MM.1S (cell line): ENCODE measurements at places on chromosomes 16 and 17.

GRCh38 chr17:80962356-80963329 lies 29.0 kb upstream of the CHMP6 start:
- no peak for DNase-seq

DNA sequence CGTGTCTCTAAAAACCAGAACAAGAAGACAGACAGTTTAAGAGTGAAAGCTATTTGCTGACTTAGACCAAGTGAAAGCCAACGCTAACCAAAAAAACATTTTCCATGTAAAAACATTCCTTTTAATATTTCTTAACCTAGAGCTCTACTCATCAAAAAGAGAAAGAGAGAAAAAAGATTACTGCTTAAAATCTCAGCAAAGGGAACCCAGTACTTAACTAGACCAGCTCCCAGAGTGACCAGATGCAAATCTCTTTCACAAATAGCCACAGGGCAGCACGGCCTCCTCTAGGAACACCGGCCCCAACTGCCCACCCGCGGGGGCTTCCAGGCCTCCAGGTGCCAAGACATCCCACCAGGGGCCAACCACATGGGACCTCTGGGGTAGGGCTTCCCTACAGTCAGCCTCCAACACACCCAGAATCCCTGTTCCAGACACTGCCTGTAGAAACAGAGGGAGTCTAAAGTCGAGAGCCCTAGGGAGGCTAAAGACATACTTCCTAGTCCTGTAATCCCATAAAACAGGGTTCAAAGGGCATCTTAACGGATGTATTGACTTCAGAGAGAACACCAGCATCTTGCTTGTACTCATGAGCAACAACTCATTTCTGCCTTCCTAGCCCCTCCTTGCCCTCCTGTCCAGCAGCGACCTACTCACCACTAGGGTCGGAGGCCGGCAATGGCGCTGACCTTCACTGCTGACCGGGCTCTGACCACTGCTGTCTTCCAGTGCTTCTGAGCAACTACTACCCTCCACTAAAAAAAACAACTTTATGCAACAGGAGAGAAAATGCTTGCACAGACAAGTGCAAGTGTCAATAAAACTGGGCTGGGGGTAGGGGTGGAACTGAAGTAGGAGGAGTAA lies 21.3 kb downstream of the ZCCHC14 start:
- no peak for DNase-seq

GRCh38 chr16:86585821-86586611 lies 7.7 kb downstream of the FOXL1 start:
- no peak for DNase-seq

GRCh38 chr17:57935833-57936807 lies 19.1 kb downstream of the CUEDC1 start:
- no peak for DNase-seq

DNA sequence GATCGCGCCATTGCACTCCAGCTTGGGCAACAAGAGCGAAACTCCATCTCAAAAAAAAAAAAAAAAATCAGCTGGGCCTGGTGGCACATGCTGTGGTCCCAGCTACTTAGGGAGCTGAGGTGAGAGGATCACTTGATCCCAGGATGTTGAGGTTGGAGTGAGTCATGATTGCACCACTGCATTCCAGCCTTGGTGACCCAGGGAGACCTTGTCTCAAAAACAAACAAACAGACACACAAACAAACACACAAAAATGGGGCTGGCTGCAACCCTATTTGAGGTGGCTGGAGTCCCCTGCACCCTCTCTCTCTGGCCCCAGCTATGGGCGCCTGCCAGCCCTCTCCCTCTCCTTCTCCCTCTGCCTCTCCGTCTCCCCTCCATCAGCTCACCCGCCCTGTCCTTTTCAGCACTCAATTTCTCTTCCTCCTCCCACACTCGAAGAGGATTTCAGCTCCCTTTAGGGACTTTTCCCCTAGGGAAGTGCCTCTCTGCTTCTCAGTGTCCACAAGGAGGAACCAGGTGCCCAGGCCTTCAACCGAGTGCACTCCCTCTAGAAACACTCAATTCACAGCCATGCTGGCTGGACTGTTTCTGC lies 17.5 kb upstream of the TFAP4 start:
- no peak for DNase-seq

- DNase-seq = no peak
Measured at GRCh38 chr16:55329791-55330428, 5.9 kb downstream of the IRX6 start.

- no peak for DNase-seq
Measured at GRCh38 chr16:85206472-85207356, 94.4 kb upstream of the CIBAR2 start.

GRCh38 chr16:64858076-64858475 lies 263.8 kb downstream of the CDH11 start:
- no peak for DNase-seq

GRCh38 chr16:55154956-55155355 lies 169.0 kb upstream of the IRX6 start:
- DNase-seq = no peak

- DNase-seq = no peak
Measured at GRCh38 chr17:15511142-15511541, 43.7 kb upstream of the CDRT4 start.

GRCh38 chr17:41705271-41705991 lies 6.7 kb upstream of the GAST start:
- DNase-seq = no peak

DNA sequence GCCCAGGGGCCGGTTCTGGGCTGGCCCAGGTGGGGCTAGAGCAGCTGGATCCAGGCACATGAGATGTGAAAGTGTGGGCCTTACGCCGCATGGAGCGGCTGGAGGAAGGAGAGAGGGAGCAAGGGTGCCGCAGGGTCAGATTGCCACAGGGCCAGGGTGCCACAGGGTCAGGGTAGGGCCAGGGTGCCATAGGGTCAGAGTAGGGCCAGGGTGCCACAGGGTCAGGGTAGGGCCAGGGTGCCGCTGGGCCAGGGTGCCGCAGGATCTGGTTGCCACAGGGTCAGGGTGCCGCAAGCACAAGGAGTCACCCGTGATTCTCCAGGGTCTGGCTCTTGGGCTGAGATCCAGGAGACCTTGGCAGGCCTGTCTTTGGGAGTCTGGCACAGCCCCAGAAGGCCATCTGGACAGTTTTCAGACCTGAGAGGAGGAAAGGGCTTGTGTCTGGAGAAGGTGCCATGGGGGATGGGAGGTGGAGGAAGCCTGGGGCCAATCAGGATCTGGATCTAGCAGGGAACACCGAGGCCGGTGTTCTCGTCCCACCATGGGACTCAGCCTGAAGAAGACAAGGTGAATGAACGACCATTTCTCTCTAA lies 13.1 kb upstream of the LASP1NB start:
- no peak for DNase-seq

GRCh38 chr17:56830726-56831368 lies 2.9 kb downstream of the C17orf67 start:
- DNase-seq = no peak

DNA sequence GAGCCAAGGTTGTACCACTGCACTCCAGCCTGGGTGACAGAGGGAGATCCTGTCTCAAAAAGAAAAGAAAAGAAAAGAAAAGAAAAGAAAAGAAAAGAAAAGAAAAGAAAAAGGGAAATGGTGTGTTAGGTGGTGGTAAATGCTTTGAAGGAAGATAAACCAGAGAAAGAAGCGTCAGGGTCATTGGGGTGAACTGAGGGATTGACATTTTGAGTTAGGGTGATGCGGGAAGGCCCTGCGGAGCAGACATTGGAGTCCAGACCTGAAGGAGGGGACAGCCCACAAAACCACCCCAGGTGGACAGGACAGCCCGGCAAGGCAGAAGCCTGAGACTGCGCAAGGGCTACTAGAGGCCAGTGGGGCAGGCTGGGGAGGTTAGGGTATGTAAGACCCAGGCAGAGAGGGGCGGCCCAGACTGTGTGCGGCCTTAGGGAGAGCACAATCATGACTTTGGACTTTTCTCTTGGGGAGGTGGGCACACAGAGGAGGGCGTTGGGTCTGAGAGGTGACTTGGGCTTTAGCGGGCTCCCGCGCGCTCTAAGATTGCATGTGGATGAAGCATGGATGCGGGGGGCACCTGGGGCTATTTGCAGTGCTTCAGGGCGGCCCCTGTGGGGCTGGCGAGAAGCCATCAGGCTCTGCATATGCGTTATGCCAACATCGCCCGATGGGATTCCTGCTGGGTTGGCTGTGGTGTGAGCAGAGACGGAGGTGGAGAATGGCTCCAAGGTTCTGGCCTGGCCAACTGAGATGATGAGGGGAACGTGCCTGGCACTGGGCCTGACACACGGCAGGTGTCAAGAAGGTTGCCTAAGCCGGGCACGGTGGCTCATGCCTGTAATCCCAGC lies 3.3 kb upstream of the GAA start:
- DNase-seq = no peak

GRCh38 chr16:48885471-48885870 lies 275.5 kb upstream of the N4BP1 start:
- no peak for DNase-seq

- no peak for DNase-seq
Measured at GRCh38 chr16:22222998-22223397, 16.9 kb downstream of the EEF2K start.

GRCh38 chr17:17221329-17221728 lies 15.2 kb upstream of the PLD6 start:
- DNase-seq = no peak

DNA sequence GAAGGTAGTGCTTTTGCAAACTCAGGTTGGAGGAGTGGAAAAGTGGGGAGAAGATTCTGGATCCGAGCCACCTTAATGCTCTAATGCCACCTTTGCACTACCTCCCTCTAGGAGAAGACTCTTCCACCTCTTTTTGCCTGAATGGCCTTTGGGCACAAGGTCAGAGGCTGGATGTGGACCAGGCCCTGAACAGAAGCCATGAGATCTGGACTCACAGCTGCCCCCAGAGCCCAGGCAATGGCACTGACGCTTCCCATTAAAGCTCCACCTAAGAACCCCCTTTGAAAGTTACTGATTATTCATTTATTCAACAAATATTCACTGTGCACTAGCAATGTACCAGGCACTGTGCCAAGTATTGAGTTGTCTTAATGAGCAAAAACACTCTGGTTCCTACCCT lies 3.2 kb downstream of the SHBG start:
- DNase-seq = no peak

GRCh38 chr16:4651827-4652226 lies 27.2 kb downstream of the MGRN1 start:
- no peak for DNase-seq

DNA sequence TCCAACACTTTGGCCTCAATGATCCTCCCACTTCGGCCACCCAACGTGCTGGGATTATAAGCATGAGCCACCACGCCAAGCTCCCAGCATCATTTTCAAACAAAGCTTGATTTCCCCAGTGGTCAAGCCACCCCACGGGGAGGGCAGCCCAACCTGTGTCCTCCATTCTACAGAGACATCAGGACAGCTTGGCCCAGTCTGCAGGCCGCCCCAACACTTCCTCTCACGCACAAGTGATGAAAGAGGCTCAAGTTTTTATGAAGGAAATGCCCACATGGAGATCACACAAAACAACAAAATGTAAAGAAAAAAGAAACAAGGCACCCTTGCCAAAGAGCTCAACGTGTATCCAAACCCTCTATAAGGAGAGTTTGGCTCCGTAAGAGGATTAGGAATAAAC lies 112.4 kb downstream of the XYLT1 start:
- DNase-seq = no peak

DNA sequence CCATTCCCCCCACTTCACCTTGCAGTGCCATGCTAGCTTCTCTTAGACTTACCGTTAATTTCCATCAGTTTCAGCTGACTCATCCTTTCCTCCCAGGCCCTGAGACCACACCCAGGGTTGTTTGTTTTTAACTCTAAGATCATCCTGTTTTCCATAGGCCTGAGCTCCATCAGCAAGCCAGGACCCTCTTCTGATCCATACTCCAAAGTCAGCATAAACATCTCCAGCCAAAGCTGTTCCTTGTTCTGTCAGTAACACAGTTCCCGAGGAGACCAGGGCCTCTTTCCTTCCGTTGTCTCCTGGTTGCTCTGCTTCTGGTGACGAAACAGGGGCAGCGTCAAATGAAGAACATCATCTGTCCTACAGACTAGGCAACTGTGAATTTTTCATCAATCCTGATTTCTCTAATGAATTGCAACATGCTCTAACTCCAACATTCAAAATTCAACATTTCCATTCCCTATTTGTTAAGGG lies 83.8 kb upstream of the HNF1B start:
- DNase-seq = no peak

DNA sequence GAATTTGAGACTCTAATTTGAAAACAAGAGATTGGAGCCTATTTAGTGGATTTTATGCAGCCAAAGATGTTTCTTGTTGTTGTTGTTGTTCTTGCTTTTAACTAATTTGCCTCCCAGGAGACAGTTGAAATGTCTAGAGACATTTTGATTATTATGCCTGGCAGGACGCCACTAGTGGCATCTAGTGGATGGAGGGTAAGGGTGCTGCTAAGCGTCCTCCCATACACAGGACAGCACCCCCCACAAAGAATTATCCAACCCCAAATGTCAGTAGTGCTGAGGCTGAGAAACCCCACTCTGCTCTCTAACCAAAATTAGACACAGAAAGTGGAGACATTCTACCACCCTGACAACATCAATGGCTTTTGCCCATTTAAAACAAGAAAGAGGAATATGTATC lies 15.4 kb upstream of the HSBP1 start:
- no peak for DNase-seq

DNA sequence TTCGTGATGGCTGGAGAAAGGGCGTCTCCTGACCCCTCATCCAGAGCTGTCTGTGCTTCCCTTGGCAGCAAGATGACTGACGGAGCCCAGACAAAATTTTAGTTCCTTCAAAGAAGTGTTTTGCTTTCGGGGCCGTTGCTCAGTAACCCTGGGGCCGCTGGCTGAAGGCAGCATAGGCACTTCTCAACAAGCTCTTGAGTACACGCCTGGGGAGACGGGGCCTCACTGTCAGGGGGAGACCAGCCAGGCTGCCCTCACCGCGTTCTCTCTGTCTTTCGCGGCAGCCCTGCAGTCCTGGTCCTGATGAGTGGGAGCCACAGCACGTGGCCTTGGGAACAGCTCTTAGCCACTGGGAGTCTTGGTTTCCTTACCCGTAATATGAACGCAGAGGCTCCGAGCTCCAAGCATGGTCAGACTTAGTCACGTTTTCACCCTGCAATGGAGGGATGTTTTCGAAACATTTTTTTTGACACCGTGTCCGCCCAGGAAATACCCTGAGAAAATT lies 86.0 kb downstream of the IRF8 start:
- DNase-seq = no peak
